ENCODE measurements at places on chromosomes 11 and 22.

- peak; percentile 28 for DNase-seq
These were observed 1.5 kb downstream of the HIPK3 start for GRCh38 chr11:33258631-33259205.

DNA sequence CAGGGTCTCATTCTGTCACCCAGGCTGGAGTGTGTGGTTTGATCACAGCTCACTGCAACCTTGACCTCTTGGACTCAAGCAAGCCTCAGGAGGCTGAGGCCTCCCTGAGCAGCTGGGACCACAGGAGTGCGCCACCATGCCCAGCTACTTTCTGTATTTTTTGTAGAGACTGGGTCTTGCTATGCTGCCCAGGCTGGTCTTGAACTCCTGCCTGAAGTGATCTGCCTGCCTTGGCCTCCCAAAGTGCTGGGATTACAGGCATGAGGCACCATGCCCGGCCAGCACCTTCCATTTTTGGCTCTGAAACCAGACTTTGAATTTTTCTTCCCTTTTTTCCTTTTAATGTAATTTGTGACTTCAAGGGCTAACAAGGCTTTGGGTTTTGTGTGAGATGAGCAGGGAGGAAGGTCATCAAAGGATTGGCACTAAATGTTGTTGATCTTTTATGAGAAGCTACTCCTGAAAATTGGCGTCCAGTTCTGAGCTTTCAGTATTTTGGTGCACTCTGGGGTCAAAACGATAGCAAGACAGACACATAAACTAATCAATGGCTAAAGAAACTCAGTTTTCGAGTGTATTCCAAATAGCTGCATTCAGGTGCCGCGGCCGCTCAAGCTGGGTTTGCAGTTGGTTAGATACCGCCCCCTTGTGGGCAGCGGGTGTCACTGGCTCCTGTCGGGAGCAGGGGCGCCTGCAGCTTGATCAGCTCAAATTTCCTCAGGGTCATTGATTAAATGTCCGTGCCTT is 51.9 kb upstream of the CLMP start:
- peak; percentile 71 for DNase-seq

DNA sequence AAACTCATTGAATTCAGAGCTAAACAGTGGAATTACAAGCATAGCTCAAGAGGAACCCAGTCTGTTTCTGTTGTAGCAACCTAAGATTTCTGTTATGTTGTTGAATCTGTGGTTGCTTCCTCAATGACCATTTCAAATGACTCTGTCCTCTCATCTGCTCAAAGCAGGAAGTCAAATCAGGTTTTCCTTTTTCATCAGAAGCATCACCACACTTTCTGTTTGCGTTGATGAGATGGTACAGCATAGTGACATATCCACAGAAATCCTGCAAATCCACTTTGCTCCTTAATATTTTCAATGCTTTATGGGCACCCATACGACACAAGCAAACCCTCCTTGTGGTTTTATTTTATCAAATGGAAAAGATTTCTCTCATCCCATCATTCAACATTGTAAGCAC is 12.6 kb upstream of the UCP2 start:
- peak; percentile 15 for DNase-seq

GRCh38 chr22:44080936-44081861 is 57.1 kb downstream of the PARVB start:
- peak; percentile 59 for DNase-seq

All from fibroblast of skin of back (primary cell).